ENCODE measurements at places on chromosomes 5 and 9.

GRCh38 chr5:91957666-91958065, 574.5 kb upstream of the ARRDC3 start:
- no peak for DNase-seq

- peak; percentile 6 for DNase-seq
Observed at GRCh38 chr9:131839281-131840084, 99.6 kb upstream of the RAPGEF1 start.

DNA sequence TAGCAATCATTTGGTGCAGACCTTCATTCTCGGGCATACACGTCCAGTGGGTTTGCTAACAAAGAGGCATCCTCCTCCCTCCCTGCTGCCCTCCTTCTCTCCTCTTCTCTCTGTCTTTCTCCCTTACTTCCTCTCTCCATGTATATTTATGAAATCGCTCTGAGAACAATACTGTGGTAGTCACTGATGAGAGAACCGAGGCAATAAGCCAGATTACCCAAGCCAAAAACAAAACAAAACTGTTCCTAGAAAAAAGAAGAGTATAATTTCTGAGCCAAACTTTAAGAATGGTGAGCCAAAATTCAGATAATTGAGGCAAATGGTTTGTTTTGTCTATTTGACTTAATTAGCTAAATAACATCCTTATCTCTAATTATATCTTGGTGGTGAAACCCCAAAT, 15.8 kb upstream of the HMHB1 start:
- no peak for DNase-seq

DNA sequence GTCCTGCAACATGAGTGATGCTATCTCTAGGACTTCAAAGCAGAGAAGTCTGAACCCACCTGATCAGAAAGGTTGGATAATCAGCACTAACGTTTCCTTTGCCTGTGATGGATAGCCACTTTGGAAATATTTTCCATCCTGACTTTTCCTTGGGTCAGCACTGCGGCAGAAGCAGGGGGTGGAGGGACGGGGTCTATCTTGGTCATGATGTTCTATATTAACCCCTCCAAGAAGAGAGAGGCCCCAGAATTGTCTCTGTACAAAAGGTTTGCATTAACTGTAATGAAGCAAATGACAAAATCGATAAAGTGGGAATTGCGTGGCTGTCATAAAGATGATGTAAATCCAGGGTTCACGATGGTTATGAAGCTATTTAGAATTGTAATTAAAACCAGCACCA, 279.8 kb upstream of the PANK3 start:
- DNase-seq, result no peak

GRCh38 chr9:95783426-95783975, 92.0 kb upstream of the ERCC6L2 start:
- DNase-seq, result no peak

- DNase-seq, result no peak
Observed at GRCh38 chr5:5298841-5299541, 123.5 kb upstream of the ICE1 start.

DNA sequence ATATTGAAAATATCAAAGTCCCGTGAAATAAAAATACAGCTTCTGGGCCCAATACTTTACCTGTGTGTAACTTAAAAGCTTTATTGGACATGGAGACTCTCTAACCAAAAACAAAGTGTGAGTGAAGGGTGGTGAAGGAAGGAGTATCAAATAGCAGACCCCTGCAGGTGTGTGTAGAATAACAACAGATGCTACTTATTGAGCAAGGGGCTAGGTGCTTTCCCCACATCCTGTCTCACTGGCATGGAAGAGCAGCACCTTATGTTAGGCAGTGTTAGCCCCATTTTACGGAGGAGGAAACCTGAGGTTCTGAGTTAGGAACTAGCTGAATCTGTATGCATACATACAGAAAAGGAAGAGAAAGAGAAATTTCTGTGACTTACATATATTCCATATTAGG, 21.8 kb downstream of the SLIT3 start:
- DNase-seq, result no peak

GRCh38 chr9:117156144-117156688, 258.6 kb downstream of the ASTN2 start:
- DNase-seq, result no peak

All from activated T-cell treated with anti-CD3 and anti-CD28 coated beads for 1 hour (primary cell).